ENCODE measurements at places on chromosomes 1 and 21.

- no peak for DNase-seq
Observed at GRCh38 chr1:189939967-189940366, 537.7 kb downstream of the BRINP3 start.

DNA sequence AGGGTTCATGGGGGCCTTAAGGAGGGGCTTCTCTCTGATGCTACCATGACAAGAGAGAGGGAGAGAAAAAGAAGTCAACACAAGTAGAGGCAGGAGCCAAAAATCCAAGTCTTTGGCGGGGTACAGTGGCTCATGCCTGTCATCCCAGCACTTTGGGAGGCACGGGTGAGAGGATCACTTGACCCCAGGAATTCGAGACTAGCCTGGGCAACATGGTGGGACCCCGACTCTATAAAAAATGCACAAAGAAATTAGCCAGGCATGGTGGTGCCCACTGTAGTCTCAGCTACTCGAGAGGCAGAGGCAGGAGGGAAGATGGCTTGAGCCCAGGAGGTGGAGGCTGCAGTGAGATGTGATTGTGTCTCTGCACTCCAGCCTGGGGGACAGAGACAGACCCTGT is 8.7 kb downstream of the PLA2G5 start:
- DNase-seq: no peak

DNA sequence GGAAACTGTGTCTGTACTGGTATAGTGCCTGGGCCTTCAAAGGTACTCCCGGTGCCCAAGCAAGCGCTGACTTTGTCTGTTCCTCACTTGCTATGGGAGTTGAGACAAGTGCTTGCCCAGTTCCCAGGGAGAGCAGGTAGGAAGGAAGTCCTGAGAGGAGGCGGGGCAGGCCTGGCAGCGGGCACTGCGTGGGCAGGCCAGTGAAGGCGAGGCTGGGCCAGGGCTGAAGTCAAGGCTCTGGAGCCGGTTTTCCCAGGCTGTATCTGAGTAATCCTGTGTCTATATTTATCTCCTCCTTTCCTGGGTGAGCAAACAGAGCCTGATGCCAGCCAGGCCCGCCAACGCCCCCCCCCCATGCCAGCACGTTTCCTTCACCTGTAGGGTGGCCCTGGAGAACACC is 15.9 kb upstream of the EDN2 start:
- no peak for DNase-seq

- no peak for DNase-seq
Observed at GRCh38 chr21:45580576-45581321, 38.5 kb upstream of the SLC19A1 start.

DNA sequence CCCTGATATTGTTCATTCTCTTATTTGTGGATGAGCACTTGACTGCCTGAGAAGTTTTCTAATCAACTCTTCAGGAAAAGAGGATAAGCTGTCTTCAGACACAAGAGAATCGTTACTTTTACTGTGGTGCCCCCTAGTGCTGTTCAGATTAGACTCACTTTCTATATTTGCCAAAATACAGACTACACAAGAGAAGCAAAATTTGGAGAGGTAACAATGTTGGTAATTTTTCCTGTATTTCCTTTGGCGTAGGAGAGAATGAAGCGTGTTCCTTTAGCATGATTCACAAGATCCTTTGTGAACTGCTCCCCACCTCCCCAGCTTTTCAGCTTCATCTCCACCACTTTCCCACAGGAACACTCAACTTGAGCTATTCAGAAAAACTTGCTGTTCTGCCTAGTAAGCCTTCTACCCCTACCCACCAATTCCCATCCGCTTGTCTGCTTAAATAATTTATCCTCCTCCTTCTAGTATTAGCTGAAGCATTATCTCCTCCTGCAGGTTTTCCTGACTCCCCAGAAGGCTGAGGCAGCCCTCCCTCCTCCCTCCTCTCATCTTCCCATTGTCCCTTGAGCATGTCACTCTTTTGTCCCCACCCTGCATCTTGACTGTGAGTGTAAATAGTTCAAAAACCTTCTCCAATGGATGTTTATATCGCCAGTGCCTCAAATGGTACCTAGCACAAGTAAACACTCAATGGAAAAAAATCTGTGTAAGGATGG is 4.5 kb downstream of the TNFSF4 start:
- no peak for DNase-seq

DNA sequence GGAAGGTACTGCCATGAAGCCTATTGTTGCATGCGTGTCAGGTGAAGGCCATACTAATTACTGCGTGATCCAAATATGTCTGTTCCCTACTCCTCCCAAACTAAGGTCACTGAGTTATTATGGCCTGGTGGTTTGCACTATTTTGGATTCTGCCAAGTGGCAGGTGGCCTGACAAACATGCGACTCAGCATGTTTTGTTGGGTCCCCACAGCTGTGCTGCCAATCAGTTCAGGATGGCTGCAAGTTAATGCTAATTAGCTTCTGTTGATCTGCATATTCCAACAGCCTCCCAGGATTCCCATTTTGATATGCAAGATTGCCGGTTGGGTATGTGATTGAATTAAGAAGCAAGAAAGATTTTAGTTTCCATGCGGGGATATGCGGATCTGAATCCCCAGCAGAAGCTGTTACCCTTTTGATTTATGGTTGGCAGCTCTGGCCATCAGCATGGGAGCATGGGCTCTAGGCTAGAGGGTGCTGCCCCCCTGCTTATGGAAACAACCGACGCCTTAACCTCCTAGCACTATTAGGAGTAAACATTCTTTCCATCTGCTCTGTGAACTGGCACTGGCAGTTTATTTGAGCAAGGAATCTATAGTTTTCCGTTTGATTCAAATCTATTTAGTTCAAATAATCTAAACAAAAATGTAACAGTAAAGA is 429.8 kb upstream of the C1orf87 start:
- no peak for DNase-seq

GRCh38 chr1:208127792-208128529 is 116.2 kb downstream of the PLXNA2 start:
- no peak for DNase-seq

GRCh38 chr1:161091093-161091492 is 1.7 kb upstream of the NECTIN4 start:
- DNase-seq: no peak

- DNase-seq: no peak
Observed at GRCh38 chr1:92969517-92969916, 8.3 kb upstream of the DIPK1A start.

DNA sequence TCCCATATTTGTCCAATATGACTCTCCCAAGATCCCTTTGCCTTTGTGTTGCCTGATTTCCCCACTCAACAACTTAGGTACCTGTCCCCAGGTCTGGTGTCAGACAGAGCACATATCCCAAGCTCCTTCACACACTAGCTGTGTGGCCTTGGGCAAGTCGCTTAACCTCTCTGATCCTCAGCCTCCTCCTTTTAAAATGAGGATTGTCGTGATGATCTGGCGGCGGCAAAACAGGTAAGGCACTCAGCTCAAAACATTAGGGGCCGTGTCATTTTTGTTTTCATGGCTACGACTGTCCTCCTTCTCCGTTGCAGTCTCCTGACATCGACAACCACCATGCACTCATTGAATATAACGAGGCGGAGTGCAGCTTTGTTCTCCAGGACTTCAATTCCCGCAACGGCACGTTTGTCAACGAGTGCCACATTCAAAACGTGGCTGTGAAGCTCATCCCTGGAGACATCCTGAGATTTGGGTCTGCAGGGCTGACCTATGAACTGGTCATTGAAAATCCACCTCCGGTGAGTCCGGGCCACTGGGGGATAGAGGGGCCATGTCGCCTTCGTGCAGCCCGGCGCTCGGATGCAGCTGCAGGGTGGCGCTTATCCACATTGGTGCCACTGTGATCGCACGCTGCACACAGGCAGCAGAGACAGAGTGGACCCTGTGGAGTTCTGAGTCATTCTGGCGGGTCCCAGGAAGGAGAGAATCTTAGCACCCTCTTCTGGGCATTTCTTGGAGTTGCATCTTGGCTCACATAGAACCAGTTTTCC is 25.2 kb downstream of the FHAD1 start:
- peak; percentile 42 for DNase-seq

- DNase-seq: no peak
Observed at GRCh38 chr1:165551469-165551868, 7.7 kb downstream of the LRRC52 start.

GRCh38 chr1:201418461-201418860 is 3.1 kb downstream of the TNNI1 start:
- no peak for DNase-seq

- no peak for DNase-seq
Observed at GRCh38 chr1:169487133-169487532, 1.4 kb upstream of the SLC19A2 start.

DNA sequence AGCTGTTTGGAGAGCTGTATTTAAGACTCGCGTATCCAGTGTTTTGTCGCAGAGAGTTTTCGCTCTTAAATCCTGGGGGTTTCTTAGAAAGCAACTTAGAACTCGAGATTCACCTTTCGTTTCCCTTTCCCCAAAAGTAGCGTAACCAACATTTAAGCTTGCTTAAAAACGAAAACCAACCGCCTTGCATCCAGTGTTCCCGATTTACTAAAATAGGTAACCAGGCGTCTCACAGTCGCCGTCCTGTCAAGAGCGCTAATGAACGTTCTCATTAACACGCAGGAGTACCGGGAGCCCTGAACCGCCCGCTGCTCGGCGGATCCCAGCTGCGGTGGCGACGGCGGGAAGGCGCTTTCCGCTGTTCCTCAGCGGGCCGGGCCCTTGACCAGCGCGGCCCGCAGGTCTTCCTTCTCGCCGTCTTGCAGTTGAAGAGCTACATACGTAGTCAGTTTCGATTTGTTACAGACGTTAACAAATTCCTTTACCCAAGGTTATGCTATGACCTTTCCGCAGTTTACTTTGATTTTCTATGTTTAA is 1.9 kb downstream of the OLIG1 start:
- DNase-seq: no peak

DNA sequence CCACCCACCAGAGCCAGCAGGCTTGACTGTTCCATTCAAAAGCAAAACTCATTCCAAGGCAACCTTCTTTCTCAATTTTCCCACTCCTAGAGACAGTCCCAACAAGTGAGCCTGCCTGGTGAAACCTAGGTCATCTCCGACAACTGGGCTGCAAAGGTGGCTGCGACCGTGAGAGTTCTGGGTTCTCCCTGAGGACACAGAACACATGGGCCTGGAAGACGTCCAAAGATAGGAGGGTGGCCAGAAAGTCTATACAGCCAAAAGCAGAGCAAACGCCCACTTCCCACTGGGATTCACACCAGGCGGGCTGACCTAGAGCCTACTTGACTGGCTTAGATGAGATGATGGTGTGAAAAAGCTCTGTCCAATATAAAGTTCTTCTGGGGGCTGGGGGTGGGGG is 90.2 kb upstream of the GRIK3 start:
- no peak for DNase-seq

- DNase-seq: no peak
Observed at GRCh38 chr1:36739703-36740289, 257.1 kb upstream of the CSF3R start.

DNA sequence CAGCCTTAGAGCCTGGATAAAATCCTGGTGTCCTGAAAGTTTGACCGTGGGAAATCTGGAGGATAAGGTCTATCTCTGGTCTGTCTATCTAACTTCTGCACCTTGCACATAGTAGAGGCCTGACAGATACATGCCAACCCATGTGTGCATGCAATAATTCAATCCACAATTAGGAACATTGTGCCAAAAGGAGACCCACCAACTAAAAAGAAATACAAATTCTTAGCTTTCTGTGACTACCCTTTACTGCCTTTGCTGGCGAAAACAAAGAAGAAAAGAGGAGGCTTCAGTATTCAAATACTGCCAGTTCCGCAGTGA is 381 bp upstream of the KLHL20 start:
- no peak for DNase-seq

DNA sequence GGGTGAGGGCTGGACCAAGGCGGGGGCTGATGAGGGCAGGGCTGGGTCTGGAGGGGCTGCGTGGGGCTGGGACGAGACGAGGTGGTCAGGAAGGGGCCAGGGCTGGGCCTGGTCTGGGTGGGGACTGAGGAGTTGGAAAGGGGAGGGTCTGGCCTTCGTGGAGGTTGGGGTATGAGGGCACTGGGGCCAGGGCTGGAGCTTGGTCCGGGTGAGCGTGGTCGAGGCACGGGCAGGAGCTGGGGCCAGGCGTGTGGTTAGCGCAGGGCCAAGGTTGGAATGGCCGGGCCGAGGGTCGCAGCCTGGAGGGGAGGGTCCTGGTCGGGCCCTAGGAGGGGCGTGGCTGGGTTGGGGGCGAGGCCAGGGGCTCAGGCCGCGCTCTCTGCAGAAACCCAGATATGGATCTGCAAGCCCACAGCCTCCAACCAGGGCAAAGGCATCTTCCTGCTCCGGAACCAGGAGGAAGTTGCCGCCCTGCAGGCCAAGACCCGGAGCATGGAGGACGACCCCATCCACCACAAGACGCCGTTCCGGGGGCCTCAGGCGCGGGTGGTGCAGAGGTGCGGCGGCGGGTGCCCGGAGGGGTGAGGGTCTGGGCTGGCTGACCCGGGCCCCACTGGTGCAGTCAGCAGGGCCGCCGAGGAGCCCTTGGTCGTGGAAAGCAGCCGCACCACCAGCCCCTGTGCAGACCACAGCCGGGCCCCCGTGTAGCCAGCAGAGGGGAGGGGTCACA is 9.0 kb downstream of the TTLL10 start:
- DNase-seq: no peak

GRCh38 chr1:225509770-225510169 is 81.9 kb upstream of the LBR start:
- DNase-seq: no peak

DNA sequence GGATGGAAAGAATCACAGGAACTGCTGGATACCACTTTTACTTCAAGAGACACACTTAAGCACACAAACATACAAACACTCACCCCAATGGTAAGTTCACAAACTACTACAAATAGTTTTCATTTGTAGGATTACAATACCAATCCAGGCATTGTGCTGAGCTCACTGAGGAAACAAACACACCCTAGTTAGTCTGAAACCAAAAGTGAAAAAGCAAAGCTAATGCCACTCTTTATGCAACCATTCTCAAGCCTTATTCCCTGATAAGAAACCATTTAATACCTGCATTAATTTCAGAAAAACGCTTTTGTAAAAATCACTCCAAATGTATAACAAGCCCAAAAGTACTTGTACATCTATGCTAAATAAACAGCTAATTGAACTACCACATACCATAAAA is 38.3 kb downstream of the RNF115 start:
- DNase-seq: no peak

DNA sequence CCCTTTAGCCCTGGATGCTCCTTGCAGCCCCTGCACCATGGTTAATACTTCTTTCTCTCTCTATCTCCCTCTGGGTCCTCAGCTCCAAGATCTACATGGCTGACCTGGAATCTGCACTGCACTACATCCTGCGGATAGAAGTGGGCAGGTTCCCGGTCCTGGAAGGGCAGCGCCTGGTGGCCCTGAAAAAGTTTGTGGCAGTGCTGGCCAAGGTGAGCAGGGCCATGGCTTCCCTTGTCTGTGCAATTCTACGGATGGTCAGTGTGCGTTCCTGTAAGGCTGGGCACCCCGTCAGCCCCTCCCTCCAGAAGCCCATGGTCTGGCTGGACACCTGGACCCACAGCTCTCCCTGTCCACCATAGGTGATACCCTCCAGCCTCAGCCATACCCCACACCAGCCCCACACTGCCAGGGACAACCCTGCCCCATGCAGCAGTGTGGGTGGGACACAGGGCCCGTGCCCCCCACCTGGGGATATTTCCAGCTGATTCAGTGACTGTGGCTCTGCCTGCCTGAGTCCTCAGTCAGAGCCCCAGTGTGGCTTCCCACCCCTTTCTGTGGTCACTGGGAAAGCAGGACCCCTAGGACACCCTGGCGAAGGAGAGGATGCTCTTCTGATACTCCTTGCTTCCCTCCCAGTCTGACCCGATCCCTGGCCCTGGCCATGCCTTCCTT is 31.4 kb downstream of the QSOX1 start:
- DNase-seq: no peak

- DNase-seq: no peak
Observed at GRCh38 chr1:17190010-17190995, 14.6 kb upstream of the PADI1 start.

Data from stimulated activated CD4-positive, alpha-beta T cell treated with anti-CD3 and anti-CD28 coated beads, Interleukin-2, amount 100 ng/mL, for 48 hours (primary cell).